GM23248 (cell line): ENCODE measurements at places on chromosomes 2 and 18. TPM values are rescaled to one million over a fixed set of nuclear protein-coding genes. Genes with fewer than 3 reads are reported as not detected.
A peak's percentile ranks its signal among the peaks of the same experiment; 100 is the strongest.

Gene HDAC4
- 5.3 and 6.3 TPM in 2 replicates for total RNA-seq

Gene GPR45
- not detected in 2 replicates for total RNA-seq

DNA sequence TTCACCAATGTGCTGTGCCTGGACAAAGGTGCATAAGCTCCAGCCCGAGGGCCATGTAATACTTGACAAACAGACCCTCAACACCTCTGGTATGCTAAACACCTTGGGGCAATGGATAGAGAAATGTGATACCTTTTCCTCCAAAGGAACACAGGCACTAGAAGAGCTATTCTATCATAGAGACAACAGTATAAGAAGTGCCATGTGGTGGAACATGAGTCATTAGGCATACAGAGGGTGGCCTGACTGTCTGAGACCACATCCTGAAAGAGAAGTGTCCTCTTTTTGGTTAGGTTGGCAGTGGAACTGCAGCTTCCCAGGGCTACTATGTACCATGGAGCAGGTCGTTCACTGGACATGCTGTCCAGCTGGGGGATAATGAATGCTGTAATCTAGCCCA lies 153.9 kb downstream of the INSIG2 start:
- no peak overlapping the region for H3K27ac ChIP-seq
- peak; percentile 66 for DNase-seq
- no peaks in the 10 kb centered on the region for H3K36me3 ChIP-seq
- H3K27me3 ChIP-seq, result no peaks in the 10 kb centered on the region
- H3K4me1 ChIP-seq, result peaks cover 20% of the 10 kb centered on the region
- no peak overlapping the region for H3K4me3 ChIP-seq

Gene CEBPZOS
- total RNA-seq, result 13.2 and 19.0 TPM in 2 replicates

DNA sequence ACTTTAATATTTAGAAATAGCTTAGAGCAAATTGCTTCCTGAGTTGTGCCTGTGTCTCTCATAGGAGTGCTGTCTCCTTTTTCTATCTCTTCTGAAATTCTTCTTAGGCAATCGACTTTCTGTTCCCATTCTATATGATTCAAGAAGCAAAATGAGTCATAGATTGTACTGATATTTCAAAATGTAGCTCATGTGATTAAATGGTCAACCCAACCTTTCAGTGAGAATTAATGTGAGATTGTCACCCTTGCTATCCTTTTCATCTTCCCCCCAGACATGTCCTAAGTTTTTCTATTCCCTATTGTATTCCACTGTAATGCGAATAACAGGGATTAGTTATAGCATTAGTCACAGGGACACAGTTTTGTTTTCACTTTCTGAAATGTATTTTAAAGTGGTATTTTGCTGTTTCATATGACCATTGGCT lies 413.6 kb downstream of the THSD7B start:
- H3K4me3 ChIP-seq, result no peak overlapping the region; the same call in 1 of the 2 replicates
- peaks cover 10% of the 10 kb centered on the region for H3K4me1 ChIP-seq
- DNase-seq, result peak; percentile 75

- no peak overlapping the region for H3K4me3 ChIP-seq
- H3K36me3 ChIP-seq, result no peaks in the 10 kb centered on the region
- H3K27me3 ChIP-seq, result no peaks in the 10 kb centered on the region
- no peak overlapping the region for H3K27ac ChIP-seq
- no peak for DNase-seq
- H3K4me1 ChIP-seq, result no peaks in the 10 kb centered on the region
These were observed 163.3 kb upstream of the CDH7 start for GRCh38 chr18:65587491-65587890.

GRCh38 chr18:23826850-23827620 lies 137.8 kb downstream of the LAMA3 start:
- peak overlapping the region; percentile 75; the same call in 1 of the 2 replicates for H3K27ac ChIP-seq
- H3K4me1 ChIP-seq, result peaks cover 39% of the 10 kb centered on the region
- no peak overlapping the region for H3K4me3 ChIP-seq
- no peaks in the 10 kb centered on the region for H3K36me3 ChIP-seq

GRCh38 chr2:18402-19271 lies 27.7 kb downstream of the FAM110C start:
- H3K27me3 ChIP-seq, result no peaks in the 10 kb centered on the region
- H3K36me3 ChIP-seq, result no peaks in the 10 kb centered on the region
- H3K4me3 ChIP-seq, result no peak overlapping the region
- H3K4me1 ChIP-seq, result no peaks in the 10 kb centered on the region
- DNase-seq, result no peak
- H3K27ac ChIP-seq, result no peak overlapping the region

GRCh38 chr2:173739006-173739405 lies 226.2 kb downstream of the SP3 start:
- H3K4me1 ChIP-seq, result no peaks in the 10 kb centered on the region
- no peaks in the 10 kb centered on the region for H3K36me3 ChIP-seq
- no peak overlapping the region for H3K4me3 ChIP-seq
- H3K27me3 ChIP-seq, result no peaks in the 10 kb centered on the region; the same call in 1 of the 2 replicates
